Astrocyte (in vitro differentiated cells and primary cell): ENCODE measurements at places on chromosomes 1 and 21.
A peak's percentile ranks its signal among the peaks of the same experiment; 100 is the strongest.

DNA sequence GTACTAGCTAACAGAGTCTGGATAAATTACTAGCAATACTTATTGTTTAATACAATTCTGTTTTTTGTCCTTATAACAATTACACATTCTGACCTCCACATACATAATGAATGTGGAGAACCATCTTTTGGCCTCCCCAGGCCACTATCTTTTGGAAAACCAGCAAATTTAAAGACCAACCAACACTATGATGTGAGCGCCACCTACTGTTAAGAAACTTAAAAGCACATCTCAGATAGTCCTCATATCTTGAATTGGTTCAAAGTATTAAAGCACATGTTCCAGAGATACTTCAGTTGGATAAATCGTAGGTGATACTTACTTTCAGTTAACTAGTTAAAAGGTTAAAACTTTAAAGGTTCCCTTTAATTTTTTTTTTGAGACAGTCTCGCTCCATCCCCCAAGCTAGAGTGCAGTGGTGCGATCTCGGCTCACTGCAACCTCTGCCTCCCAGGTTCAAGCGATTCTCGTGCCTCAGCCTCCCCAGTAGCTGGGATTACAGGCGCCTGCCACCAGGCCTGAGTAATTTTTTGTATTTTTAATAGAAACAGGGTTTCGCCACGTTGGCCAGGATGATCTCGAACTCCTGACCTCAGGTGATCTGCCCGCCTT is 29.3 kb upstream of the USP1 start:
- peak; percentile 19 for DNase-seq

DNA sequence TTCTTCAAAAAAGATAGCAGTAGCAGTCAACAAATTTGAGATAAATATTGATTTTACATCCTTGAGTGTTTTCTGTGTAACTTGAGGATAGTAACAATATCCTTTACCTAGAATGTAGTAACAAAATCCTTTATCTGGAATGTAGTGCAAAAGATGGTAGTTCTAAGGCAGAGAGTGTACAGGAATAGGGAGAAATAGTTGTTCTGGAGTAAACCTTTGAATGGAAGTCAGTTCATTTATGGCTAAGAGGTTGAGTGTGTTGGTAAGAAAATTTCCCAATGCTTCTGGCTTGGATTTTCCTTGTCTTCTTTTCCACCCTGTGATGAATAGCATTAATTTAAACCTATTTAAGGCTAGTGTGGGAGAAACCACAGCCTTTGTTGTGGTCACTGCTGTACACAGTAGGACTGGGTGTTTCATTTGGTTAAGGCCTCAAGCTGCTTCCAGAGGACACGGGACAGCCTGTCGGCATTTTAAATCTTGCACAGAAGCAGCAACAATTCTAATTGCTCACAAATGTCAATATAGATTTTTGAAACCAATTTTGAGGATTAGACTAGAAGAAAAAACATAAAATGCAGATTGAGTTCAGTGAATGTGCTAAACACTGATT is 11.3 kb downstream of the NFIA start:
- peak; percentile 78 for DNase-seq

- DNase-seq: no peak
These were observed 217.4 kb downstream of the FGGY start for GRCh38 chr1:59514061-59514909.

DNA sequence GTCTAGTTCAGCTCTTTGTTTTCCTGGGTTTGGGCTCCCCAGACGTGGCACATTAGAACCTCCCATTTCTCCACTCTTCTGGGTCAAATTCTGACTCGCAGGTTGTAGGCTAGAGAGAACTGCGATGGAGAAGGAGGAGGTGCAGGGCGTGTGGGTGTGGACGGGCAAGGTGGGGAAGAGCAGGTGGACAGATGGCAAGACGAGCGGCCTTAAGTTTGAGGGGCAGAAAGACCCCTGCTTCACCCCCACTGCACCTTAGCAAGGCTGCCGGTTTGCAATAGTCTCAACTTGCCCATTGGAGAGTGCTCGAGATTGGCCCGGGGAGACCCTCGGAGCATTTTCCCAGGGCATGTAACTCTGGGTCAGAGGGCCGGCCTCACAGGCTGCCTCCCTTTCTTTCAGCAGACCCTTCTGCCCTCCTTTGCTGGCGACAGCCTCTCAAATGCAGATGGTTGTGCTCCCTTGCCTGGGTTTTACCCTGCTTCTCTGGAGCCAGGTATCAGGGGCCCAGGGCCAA is 1.7 kb downstream of the IL24 start:
- DNase-seq: no peak

DNA sequence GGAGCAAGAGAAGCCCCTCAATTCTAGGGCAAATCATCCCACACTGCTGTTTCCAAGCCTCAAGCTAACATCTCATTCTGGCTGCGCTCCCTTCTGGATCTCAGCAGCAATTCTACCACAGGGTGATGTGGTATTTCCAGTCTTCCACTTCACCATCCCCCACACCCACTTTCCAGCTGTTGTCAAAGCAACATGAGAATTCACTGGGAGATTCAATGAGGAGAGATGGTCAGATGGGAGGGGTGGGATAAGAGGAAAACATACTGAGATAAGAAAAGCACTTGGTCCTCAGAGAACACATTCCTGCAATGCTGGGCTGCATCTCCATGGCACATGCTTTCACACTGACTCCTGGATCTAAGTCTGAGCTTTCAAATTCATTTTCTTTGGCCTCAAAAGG is 47.3 kb upstream of the LRRC52 start:
- DNase-seq: no peak

- DNase-seq: no peak
These were observed 2.5 kb downstream of the INKA2 start for GRCh38 chr1:111736548-111737215.

GRCh38 chr1:17422461-17422860 is 17.0 kb downstream of the RCC2 start:
- DNase-seq: no peak

DNA sequence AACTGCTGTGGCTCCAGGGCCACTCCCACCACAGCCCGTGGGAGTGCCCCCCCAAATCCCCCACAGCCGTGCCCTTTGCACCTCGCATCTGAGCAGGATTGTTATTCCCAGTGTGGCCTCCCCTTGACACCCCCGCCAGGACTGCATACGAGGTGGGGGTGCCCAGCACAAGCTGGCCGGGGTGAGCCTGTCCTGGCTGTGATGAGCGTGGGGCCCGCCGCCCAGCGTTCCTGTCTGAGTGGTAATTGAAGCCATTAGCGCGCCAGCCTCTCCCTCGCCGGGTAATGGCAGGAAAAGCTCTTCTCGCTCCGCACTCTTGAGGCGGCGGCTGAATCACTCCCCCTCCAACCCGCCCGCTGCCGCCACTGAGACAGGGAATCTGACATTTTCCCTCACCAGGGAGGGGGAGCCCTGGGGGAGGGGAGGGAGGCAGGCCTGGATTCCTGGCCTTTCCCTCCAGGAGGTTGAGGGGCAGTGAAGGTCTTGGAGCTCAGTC is 27.7 kb downstream of the PTPRF start:
- DNase-seq: peak; percentile 62

GRCh38 chr1:89931964-89932363 is 62.9 kb upstream of the ZNF326 start:
- no peak for DNase-seq

- DNase-seq: no peak
These were observed 123.2 kb downstream of the TYW3 start for GRCh38 chr1:74856174-74856573.
